Left lung (tissue), 14 donors: ENCODE measurements at places on chromosomes 6 and 20. TPM values are rescaled to one million over a fixed set of nuclear protein-coding genes. Genes with fewer than 3 reads are reported as not detected.

The CAGE1 gene
- total RNA-seq: not detected

The MYT1 gene
- total RNA-seq: not detected

The LINC00237 gene
- total RNA-seq: not detected

The GTSF1L gene
- not detected for total RNA-seq

The DEFB132 gene
- not detected for total RNA-seq

The MMP24 gene
- 24.9 TPM for total RNA-seq

The TOMM6 gene
- total RNA-seq: 169 TPM

The ZNF341 gene
- total RNA-seq: 4.9 TPM

DNA sequence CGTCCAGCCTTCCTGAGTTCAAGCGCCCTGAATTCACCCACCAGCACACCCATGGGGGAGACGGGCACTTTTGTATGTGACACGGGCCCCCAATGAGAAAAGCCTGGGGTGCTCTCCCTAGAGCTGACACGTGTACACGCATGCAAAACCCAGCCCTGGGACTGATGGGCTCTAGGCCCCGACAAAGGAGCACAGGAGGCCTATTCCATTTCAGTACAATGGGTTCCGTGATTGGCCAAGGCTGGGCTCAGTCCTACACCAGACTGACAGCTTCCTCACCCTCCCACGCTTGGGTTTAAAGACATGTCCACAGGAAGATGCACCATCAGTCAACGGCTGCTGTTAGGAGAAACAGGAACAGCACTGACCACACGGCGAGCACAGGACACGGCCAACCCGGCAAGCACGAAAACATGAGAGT is 8.8 kb downstream of the ZBTB46 start:
- DNase-seq: no peak
- H3K4me1 ChIP-seq: no peaks in the 10 kb centered on the region
- H3K4me3 ChIP-seq: no peak overlapping the region

DNA sequence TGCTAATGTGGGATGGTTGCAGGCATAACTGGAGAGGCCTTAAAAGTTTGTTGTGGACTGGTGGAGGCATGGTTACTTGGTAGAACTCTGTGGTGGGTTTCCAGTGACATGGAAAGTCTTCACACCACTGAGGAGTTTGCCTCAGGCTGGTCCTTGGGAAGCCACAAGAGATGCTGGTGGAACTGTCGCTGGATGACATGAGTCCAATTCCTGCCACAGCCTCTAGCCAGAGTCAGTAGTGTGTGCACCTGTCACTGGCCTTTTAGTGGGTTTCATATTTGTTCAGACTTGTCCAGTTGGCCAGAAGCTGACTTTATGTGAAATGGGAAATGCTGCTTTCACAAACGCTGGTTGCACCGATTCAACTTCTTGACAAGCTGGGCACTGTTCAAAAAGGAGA is 13.7 kb upstream of the SRSF12 start:
- no peak overlapping the region for H3K4me3 ChIP-seq
- H3K4me1 ChIP-seq: peaks cover 11% of the 10 kb centered on the region
- H3K27ac ChIP-seq: peak overlapping the region; percentile 24
- H3K27me3 ChIP-seq: no peaks in the 10 kb centered on the region
- no peak for DNase-seq

GRCh38 chr6:135185483-135185882 is 4.4 kb downstream of the MYB start:
- H3K27me3 ChIP-seq: peaks cover 45% of the 10 kb centered on the region
- no peak overlapping the region for H3K27ac ChIP-seq
- DNase-seq: no peak
- H3K4me1 ChIP-seq: peaks cover 32% of the 10 kb centered on the region
- H3K36me3 ChIP-seq: no peaks in the 10 kb centered on the region

DNA sequence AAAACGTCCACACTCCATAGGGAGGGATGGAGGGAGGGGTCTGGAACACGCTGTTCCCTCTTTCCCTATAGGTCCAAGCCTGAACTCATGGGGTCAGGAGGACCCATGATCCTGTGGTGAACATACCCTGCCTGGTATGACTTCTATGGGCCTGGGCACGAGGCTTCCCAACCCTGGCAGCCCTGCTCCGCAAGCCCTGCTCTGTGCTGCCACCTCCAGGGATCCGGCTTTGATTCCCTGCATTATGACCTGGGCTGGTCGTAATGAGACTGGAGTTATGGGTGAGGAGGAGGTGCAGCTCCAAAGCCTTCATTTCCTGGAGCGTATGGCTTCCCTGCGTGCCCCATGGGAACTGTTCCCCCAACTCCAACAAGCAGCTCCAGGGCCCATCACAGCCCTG is 54.9 kb downstream of the CDH22 start:
- H3K27ac ChIP-seq: no peak overlapping the region
- H3K4me3 ChIP-seq: no peak overlapping the region
- no peaks in the 10 kb centered on the region for H3K36me3 ChIP-seq
- peaks cover 100% of the 10 kb centered on the region for H3K27me3 ChIP-seq

GRCh38 chr6:7974938-7975763 is 64.6 kb upstream of the TXNDC5 start:
- no peak overlapping the region for H3K4me3 ChIP-seq
- peaks cover 23% of the 10 kb centered on the region for H3K27me3 ChIP-seq
- peak overlapping the region; percentile 44 for H3K27ac ChIP-seq
- DNase-seq: no peak
- H3K36me3 ChIP-seq: no peaks in the 10 kb centered on the region

DNA sequence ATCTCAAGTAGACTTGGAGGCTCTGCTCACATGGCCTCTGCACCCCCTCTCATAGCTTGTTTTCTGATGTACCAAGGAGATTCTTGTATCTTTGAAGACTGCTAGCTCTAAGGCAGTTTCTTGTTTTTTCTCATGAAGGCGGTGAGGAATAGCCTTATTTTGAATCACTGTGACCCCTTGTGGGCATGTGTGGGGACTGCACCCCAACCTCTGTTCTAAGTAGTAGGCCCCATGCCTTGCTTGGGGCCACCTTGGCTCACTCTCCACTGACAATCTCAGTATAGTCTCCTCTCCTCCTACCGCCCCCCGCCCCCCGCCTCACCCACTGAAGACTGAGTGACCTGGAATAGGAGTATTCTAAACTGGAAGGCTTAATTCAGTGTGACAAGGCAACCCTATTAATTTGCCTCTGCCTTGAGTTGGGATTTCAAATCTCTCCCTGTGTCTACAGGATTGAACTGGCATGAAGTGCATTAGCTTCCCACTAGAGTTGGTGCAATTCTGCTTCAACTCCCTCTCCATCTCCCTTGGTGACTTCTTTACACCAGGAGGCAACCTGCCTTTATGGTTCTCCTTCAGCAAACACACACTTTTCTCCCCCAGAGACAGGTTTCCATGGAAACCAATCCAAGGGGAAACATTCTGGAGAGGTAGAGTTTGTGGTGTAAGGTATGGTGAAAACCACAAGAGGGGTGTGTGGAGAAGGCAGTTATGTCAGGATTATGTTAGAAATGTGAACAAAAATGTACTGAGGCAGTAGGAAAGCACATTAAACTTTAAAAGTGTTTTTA is 75.4 kb upstream of the ECI2 start:
- DNase-seq: peak; percentile 32
- no peak overlapping the region for H3K27ac ChIP-seq
- no peaks in the 10 kb centered on the region for H3K4me1 ChIP-seq
- no peaks in the 10 kb centered on the region for H3K27me3 ChIP-seq
- H3K4me3 ChIP-seq: no peak overlapping the region

GRCh38 chr6:137121401-137121997 is 51.9 kb downstream of the IL22RA2 start:
- DNase-seq: no peak
- no peak overlapping the region for H3K4me3 ChIP-seq
- H3K4me1 ChIP-seq: no peaks in the 10 kb centered on the region
- no peaks in the 10 kb centered on the region for H3K27me3 ChIP-seq

DNA sequence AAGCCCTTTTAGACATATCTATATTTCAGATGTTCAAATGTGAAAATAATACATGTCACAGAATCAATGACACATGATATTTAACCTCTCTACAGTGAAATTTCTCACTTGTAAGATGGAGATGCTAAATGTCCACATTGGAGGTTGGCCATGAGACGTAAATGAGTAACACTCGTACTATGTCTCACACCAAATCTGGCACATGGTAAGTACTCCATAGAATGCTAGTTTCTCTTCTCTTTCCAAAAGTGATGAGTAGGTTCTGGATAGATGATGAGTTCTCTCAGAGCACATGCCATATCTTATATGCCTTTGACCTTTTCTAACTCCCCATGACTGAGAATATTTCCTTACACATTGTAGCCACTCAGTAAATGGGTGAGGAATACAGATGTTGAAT is 17.7 kb downstream of the GFOD1 start:
- no peak overlapping the region for H3K4me3 ChIP-seq
- no peaks in the 10 kb centered on the region for H3K27me3 ChIP-seq
- H3K36me3 ChIP-seq: peaks cover 5% of the 10 kb centered on the region

DNA sequence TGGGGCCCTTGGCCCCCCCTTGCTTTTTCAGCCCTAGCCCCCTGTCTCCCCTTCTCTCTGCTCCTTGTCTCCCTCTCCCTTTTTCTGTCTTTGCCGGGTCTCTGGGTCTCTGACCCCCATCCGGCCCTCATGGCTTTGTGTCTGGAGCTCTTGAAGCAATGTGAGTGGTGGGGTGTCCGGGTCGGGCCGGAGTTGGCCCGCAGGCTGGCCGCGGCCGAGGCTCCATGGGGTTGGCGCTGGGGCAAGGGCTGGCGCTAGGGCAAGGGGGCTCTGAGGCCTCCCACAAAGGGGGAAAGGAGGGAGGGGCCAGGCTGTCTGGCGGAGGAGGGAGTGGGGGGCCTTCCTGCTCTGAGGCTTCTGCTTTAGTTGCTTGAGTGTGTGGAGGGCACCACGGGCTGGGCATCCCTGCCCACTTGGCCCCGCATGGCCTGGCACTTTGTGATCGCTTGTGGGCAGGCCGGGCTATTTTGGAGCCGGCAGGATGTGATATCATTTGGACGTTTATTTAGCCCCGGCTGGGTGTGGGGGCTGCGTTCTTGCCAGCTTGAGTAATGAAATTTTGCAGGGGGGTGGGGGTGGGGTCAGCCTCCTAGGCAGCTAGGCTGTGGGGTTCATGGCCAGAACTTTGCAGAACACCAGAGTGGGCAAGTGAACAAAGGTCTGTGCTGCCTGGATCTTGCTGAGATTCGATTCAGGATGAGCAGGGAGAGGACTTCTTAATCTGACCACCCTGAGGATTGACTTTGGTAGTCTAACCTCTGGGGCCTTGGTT is 78.7 kb upstream of the MYL9 start:
- H3K4me3 ChIP-seq: peak overlapping the region; percentile 79
- peaks cover 30% of the 10 kb centered on the region for H3K4me1 ChIP-seq
- no peaks in the 10 kb centered on the region for H3K27me3 ChIP-seq
- DNase-seq: peak; percentile 64
- no peaks in the 10 kb centered on the region for H3K36me3 ChIP-seq

GRCh38 chr6:139680819-139681218 is 306.4 kb upstream of the CITED2 start:
- H3K27ac ChIP-seq: no peak overlapping the region
- no peaks in the 10 kb centered on the region for H3K36me3 ChIP-seq
- no peaks in the 10 kb centered on the region for H3K27me3 ChIP-seq

GRCh38 chr6:74976701-74977100 is 229.2 kb downstream of the COL12A1 start:
- H3K4me1 ChIP-seq: no peaks in the 10 kb centered on the region
- no peak overlapping the region for H3K4me3 ChIP-seq
- H3K36me3 ChIP-seq: no peaks in the 10 kb centered on the region
- no peak for DNase-seq

DNA sequence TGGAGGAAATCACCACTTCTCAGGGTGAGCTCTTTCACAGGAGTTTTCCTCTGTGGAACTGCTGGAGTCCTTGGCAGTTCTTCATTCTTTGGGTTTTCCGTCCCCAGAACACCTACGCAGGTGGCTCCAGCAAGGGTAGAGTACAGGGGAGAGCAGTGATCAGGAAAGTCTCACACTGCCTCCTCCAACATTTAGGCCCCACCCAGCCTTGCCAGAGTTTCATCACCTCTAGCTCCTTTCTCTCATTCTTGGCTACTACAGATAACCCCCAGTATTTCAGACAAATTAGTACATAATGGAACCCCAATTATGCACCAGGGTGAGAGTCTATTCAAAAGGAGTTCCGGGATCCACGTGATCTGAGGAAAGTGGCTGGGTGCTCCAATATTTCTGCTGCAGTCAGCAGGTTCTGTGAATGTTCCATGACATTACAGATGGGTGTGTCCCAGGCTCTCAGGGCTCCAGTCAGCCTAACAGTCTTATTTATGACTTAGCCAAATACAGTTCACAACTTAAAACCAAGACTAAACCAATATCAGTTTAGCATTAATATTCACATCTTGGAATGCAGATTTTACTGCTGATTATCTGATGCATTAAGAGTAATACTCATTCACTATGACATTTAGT is 44.6 kb downstream of the GPR63 start:
- no peaks in the 10 kb centered on the region for H3K36me3 ChIP-seq
- H3K27ac ChIP-seq: no peak overlapping the region
- DNase-seq: no peak
- H3K27me3 ChIP-seq: no peaks in the 10 kb centered on the region

DNA sequence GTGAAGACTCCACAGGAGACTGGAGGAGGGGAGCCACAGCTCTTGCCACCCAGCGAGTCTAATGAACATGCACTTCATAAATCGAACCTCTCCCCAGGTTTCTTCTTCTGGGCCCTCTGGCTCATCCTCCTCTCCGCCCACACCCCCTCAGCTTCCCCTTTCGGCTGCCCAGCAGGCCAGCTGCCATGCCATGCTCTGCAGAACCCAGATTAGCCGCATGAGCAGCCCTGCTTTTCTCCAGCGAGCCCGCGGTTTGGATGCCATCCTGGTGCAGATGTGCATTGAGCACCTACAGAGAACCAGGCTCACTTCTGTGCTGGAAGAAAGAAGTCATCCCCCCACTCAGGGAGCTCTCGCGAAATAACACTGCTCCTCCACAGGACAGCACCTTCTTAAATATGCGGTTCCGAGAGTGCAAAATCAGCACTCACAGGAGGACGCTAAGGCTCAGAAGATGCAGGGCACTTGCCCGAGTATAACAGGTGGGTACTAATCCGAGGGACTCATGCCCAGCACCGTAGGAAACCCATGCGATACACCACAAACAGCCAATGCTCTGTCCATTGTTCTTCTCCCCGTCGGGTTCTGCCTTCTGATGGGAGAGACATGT is 143.0 kb upstream of the THBS2 start:
- no peaks in the 10 kb centered on the region for H3K4me1 ChIP-seq
- H3K36me3 ChIP-seq: no peaks in the 10 kb centered on the region
- no peak for DNase-seq
- H3K27ac ChIP-seq: no peak overlapping the region

GRCh38 chr6:122153557-122153956 is 245.9 kb upstream of the HSF2 start:
- no peak for DNase-seq
- H3K36me3 ChIP-seq: no peaks in the 10 kb centered on the region
- H3K27ac ChIP-seq: no peak overlapping the region
- no peaks in the 10 kb centered on the region for H3K27me3 ChIP-seq
- no peak overlapping the region for H3K4me3 ChIP-seq

GRCh38 chr6:14887986-14888574 is 357.8 kb upstream of the JARID2 start:
- no peaks in the 10 kb centered on the region for H3K36me3 ChIP-seq
- H3K27ac ChIP-seq: no peak overlapping the region
- no peaks in the 10 kb centered on the region for H3K4me1 ChIP-seq
- no peak for DNase-seq
- H3K27me3 ChIP-seq: no peaks in the 10 kb centered on the region
